CD8-positive, alpha-beta T cell (primary cell): ENCODE measurements at places on chromosomes 4 and X. TPM values are rescaled to one million over a fixed set of nuclear protein-coding genes. Genes with fewer than 3 reads are reported as not detected.

FATE1 gene
- total RNA-seq: not detected

RHOH gene
- total RNA-seq: 533 TPM

CRMP1 gene
- total RNA-seq: not detected

SULT1B1 gene
- total RNA-seq: 5.1 TPM

CT45A1 gene
- total RNA-seq: not detected

KCND1 gene
- 1.2 TPM for total RNA-seq

CXCR3 gene
- total RNA-seq: 86.1 TPM

LRRC66 gene
- not detected for total RNA-seq

CT45A3 gene
- total RNA-seq: not detected

HAND2 gene
- total RNA-seq: not detected

RIPPLY1 gene
- total RNA-seq: not detected

MSANTD1 gene
- 0.76 TPM for total RNA-seq

PABPC4L gene
- not detected for total RNA-seq

RTL5 gene
- 0.52 TPM for total RNA-seq

VBP1 gene
- total RNA-seq: 10.9 TPM

SPANXN2 gene
- not detected for total RNA-seq

FAM114A1 gene
- total RNA-seq: not detected

TRMT2B gene
- total RNA-seq: 28.0 TPM

IBSP gene
- total RNA-seq: not detected

PLAC1 gene
- total RNA-seq: not detected

LIMCH1 gene
- not detected for total RNA-seq

DRP2 gene
- not detected for total RNA-seq

CHRDL1 gene
- total RNA-seq: not detected

NELFA gene
- total RNA-seq: 45.8 TPM

AKAP14 gene
- total RNA-seq: not detected

ATP2B3 gene
- total RNA-seq: not detected

P2RY10 gene
- 76.1 TPM for total RNA-seq

ATOH1 gene
- not detected for total RNA-seq

FAAH2 gene
- 3.5 TPM for total RNA-seq

FHDC1 gene
- not detected for total RNA-seq

ARHGAP24 gene
- total RNA-seq: 0.76 TPM

SUPT20HL2 gene
- not detected for total RNA-seq

SPANXD gene
- not detected for total RNA-seq

SPARCL1 gene
- not detected for total RNA-seq

GNPDA2 gene
- 10.7 TPM for total RNA-seq

SLC26A1 gene
- total RNA-seq: 0.35 TPM

CT45A5 gene
- not detected for total RNA-seq

MAGEA9B gene
- not detected for total RNA-seq
